CD8-positive, alpha-beta memory T cell (primary cell): ENCODE measurements at places on chromosomes 5 and 9. TPM values are rescaled to one million over a fixed set of nuclear protein-coding genes. Genes with fewer than 3 reads are reported as not detected.

- no peak for DNase-seq
Observed at GRCh38 chr5:138238034-138238433, 24.9 kb upstream of the CDC23 start.

GRCh38 chr9:68644831-68645230 is 60.2 kb upstream of the PIP5K1B start:
- no peak for DNase-seq

GRCh38 chr5:107935645-107936044 is 264.9 kb upstream of the EFNA5 start:
- DNase-seq = no peak

DNA sequence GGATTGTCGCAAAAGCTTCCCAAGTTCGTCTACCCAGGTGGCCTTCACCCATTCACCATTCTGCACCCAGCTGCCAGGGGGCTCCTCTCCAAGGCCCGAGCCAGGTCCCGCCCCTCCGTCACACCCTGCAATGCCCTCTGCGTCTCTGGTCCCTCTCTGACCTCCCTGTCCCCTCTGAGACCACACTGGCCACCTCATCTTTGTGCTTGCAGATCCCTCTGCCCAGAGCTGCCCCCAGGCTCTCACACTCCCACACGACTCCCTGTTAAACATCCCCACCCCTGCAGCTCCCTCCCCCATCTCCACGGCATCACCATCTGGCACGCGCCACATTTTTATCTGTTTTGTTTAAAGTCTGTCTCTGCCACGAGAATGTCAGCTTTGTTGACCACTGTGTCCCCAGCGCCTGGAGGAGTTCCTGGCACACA is 243.6 kb downstream of the PBX3 start:
- DNase-seq = no peak

DNA sequence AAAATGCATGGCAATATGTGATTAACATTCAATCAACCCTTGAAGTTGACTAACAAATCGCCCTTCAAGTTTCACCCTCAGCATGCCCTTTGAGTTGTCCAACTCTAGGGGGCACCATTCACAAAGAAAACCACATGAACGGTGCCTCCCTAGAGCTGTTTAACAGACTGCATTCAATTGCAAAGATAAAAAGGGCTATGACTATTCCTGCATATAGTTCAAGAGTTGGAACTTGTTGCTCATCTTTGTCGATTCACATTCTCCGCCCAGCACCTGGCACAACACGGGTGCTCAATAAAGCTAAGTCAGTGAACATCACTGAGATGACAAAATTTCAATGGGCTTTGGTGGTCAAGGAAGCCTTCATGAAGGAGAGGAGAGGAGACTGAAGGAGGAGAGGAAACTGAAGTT is 69.6 kb upstream of the SLC30A5 start:
- DNase-seq = no peak

DNA sequence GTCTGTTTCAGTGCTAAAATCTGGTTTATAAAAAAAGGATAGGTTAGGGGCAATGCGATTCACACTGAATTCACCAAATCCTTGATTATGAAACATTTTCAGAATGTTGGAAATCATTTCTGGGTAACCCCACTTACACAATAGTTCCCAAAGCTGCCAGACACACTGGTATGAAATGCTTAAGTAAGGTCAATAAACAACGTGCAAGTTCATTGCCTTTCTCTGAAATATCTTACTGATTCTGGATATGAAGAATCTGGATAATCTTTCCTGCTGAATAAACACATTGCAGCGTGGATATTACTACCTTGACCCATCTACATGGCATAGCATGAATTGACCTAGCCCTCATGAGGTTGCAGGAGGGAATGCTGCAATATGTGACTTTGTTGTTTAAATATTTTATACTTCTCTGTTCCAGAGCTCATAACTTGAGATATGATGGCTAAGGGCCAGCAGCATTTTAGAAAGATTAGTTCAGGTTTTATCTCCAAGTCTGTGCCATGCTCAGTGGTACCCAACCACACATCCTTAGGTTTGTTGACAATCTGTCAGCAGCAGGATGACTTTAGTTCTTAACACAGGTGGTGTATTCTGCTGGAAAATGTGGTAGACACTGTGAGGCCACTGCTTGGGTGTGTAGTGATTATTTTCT is 121.0 kb downstream of the NREP start:
- DNase-seq = no peak

DNA sequence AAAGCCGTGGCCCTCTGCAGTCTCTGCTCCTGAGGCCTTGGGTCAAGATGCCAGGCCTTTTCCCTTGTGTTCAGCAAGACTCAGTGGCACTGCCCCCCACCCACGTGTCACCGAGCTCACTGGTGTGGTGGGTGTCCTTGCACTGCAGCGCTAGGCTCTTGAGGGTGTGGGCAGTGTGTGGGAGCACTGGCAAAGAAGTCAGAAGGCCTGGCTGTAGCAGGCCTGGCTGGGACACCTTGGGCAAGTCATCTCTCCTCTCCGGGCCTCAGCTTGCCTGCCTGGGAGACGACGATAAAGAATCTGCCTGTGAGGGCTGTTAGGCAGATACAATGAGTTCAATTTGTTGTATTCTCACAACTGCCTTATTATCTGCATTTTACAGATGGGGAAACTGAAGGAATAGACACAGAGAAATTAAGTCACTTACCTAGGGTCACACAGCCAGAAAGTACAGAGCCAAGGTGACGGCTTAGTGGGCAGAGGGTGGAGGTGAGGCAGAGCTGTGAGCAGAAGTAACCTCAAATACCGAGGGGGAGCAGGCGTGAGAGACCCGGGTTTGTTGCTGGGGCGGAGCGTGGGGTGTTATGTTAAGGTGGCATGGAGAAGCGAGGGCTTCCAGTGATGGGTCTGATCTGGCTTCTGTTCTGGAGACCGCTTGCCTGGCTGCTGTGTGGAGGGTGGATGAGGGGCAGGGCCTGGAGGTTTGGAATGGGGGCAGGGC is 1.4 kb downstream of the TSPAN17 start:
- peak; percentile 65 for DNase-seq

GRCh38 chr5:93224624-93225023 is 356.4 kb downstream of the NR2F1-AS1 start:
- DNase-seq = no peak

GRCh38 chr5:161167016-161167767 is 315.2 kb upstream of the ATP10B start:
- DNase-seq = no peak

The FRMPD1 gene
- polyA plus RNA-seq = not detected

The C9orf153 gene
- not detected for polyA plus RNA-seq

- no peak for DNase-seq
Observed at GRCh38 chr5:14440582-14441431, 140.8 kb upstream of the OTULINL start.
